ENCODE measurements at places on chromosomes 2 and 18.

DNA sequence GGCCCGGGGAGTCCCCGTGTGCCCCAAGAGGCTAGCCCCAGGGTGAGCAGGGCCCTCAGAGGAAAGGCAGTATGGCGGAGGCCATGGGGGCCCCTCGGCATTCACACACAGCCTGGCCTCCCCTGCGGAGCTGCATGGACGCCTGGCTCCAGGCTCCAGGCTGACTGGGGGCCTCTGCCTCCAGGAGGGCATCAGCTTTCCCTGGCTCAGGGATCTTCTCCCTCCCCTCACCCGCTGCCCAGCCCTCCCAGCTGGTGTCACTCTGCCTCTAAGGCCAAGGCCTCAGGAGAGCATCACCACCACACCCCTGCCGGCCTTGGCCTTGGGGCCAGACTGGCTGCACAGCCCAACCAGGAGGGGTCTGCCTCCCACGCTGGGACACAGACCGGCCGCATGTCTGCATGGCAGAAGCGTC, 16.9 kb upstream of the FAHD2A start:
- no peak for DNase-seq

DNA sequence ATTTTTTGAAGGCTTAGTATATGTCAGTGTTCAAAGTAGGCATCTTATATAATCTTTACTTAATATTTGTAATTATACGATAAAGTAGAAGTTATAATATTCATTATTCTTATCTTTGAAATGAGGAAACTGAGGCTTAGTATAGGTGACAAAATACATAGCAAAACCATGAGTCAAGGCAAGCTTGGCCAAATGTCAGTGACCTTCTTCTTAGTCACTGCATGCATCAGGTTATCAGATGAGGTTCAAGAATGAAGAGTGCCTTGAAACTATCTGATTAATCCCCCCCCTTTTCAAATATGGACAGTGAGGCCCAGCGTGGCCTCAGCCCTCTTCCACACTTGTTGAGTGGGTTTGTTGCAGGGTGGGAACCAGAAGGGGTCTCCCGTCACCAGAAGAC, 59.3 kb downstream of the PMAIP1 start:
- DNase-seq, result no peak

DNA sequence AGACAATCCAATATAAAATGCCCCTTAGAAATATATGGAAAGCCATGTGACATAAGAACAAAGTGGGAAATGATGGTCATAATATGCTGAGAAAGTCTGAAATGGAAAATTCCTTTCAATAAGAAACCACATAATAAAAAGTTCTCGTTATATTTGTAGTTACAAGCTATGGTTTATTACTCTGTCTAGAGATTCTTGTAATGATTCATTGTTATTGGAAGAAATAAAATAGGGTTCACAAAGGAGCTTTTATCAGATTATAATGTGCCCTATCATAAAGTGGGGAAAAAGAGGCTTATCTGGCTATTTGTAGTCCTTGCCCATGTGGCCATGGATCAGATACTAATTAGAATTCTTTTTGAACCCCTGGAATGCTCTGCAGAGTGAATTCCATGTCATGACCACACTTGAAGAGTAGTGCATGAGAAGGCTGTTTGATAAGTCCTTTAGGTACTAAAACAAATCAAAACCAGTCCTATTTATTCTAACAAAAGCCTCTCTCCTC, 420.7 kb upstream of the NRP2 start:
- no peak for DNase-seq

DNA sequence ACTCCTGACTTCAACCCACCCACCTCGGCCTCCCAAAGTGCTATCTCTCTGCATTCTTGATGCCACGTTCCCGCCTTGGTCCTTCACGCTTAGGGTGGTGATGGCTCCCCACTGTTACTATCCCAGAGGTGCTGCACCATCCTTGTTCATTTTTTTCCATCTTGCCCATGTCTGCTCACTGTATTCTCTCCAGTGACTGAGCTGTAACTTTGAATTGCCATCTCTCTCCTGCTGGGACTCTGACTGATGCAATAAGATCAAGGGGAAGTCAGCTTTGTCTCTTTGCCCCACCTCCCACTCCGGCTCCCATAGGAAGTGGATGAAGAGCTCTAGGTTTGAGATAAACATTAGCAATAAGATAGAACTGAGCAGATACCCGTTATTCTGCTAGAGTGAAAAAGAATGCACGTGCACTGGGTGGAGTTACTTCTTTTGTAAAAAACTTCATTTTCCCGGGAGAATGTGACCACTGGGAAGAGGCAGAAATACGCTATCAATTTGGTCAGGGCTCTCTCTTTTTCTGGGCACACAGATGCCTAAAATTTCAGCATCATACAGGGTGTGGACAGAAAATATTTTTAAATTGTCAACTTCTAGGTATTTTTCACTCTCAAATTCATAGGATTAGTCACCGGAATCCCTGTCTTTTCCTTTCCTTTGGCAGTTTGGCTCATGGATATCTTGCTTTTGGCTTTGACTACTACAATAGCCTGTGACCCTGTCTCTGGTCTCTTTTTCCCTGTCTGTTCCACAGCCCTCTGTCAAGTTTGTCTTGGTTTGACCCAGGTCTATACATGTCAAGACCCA, 105.4 kb downstream of the POLR1A start:
- no peak for DNase-seq

- no peak for DNase-seq
Observed at GRCh38 chr2:188976545-188977268, 2.5 kb downstream of the COL3A1 start.

DNA sequence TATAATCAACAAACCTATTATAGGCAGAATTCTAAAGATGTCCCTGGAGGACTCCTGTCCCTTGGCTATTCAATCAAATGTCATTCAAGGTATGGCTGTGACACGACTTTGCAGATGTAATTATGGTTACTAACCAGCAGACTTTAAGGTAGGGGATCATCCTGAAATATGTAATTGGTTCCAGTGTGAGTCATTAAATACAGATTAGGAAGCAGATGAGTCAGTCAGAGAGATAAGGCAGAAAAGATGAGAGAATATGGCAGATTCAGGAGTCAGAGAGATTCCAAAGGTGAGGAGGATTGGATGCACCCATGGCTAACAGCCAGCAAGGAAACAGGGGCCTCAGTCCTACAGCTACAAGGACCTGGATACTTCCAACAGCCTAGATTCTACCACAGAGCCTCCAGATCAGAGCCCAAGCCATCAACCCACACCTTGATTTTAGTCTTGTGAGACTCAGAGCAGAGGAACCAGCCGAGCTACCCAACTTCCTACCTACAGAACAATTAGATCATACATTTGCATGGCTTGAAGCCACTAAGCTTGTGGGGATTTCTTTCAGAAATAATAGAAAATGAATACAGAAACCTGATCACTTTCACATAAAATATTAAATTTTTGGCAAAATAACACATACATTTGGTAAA, 11.2 kb upstream of the PROM2 start:
- no peak for DNase-seq

DNA sequence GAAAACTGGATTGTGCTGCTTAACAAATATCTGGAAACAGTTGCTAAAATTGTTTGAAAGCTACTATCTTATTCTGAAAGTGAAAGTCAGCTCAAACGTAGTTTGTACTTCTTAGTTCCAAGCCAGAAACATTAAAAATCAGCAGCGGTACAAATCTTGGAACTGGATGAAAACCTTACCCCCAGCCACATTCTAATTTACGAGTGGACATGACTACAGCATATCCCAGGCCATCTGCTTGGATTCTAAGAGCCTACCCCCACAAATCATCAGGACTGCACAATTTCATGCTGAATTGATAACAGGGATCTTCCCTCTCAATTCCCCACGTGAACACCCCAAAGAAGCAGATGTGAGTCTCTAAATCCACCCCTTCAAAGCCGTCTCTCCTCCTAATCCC, 158.7 kb upstream of the NCKAP5 start:
- no peak for DNase-seq

DNA sequence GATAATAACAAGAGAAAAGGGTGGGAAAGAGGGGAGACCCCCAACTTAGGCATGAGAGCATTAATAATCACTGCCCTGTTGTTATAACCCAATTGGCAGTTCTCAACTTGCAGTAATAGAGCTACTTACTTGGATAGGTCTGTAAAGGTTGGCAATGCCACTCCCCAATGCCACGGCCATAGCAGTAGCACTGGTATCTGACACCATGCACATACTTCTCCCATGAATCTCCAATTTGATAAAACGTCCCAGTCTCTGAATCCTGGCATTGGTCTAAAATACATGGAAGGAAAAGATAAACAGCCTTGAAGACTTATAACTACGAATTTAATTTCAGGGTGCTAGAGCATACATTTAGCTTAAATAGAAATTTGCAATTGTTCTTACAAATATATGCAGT, 16.8 kb downstream of the FN1 start:
- DNase-seq, result no peak

GRCh38 chr2:118231759-118232158, 143.5 kb downstream of the INSIG2 start:
- DNase-seq, result no peak

DNA sequence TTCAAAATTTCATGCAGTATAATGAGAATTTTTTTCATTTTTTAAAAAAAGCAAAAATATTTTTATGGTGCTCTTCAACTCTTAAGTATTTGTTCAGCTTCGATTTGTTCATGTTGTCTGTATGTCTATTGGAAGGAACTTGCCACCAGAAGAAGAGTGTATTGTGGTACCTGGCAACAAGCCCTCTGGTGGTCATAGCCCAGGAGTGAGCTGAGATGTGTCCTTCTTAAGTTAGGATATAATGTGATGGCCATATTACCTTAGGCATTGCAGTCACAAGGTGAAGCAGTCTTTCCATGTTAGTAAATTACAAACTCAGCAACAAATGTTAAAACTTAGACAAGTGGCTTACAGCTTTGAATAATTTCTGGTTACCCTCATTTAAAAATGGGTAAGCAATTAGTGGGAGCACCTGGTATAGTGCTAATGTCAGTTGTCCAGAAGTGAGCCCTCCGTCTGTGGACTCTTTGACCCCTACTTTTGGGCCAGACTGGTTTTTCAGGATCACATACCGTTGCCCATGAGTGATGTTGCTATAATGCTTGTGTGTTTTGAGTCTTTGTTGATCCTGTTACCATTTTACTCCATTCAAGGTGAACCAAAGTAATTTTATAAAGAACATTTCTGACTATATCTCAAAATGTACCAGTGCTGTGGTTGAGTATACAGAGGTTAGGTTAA, 57.4 kb downstream of the MYO1B start:
- no peak for DNase-seq

- peak; percentile 28 for DNase-seq
Observed at GRCh38 chr18:32310101-32310500, 120.3 kb downstream of the MEP1B start.

- DNase-seq, result peak; percentile 91
Observed at GRCh38 chr2:240851078-240851991, 17.3 kb upstream of the AGXT start.

DNA sequence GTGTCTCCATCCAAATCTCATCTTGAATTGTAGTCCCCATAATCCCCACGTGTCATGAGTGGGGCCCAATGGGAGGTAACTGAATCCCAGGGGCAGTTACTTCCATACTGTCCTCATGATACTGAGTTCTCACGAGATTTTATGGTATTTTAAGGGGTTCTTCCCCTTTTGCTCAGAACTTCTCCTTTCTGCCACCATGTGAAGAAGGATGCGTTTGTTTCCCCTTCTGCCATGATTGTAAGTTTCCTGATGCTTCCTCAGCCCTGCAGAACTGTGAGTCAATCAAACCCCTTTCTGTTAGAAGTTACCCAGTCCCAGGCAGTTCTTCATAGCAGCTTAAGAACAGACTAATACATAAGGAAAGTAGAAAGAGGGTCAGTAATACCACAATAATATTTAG, 480.4 kb downstream of the KCNJ3 start:
- no peak for DNase-seq

DNA sequence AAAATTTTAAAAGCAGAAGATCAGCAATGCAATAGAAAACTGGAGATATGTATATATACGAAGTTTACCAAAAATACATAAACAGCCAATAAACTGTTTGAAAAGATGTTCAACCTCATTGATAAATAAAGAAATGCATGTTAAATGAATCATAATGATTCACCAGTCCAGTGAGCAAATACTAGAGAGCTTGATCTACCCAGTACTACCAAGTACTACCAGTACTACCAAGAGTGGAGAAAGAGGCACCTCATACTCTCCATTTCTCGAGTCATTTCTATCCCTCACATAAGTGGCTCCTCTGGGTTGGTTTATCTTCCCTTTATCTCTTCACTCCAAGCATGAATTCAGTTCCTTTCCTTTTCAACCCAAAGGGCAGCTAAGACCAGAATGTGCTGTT, 138.9 kb downstream of the MREG start:
- DNase-seq, result no peak

DNA sequence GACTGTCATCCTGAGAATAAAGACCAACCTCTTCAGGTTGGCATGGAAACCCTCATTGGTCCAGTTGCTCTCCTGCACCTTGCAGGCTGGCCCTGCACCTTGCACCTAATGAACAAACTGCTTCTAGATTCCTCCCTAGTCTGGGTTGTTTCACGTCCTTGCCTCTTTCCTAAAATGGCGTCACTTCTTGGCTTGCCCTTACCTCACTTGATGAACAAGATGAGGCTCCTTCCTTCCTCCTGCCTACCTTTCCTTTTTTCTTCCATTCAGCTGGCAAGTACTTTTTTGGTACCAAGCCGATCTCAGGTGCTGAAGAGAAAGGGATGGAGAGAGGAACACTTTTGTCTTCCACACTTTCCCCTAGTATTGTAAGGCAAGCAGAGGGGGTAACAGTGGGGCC, 74.5 kb downstream of the MYCN start:
- DNase-seq, result no peak

- peak; percentile 49 for DNase-seq
Observed at GRCh38 chr18:524466-524865, 24.0 kb upstream of the COLEC12 start.
